Parietal lobe (tissue), 2 donors: ENCODE measurements at places on chromosomes 5 and 9. TPM values are rescaled to one million over a fixed set of nuclear protein-coding genes. Genes with fewer than 3 reads are reported as not detected.

The SHROOM1 gene
- 0.94 TPM for total RNA-seq

The QRFP gene
- not detected for total RNA-seq

The FIBCD1 gene
- 1.3 TPM for total RNA-seq

The PCDHB16 gene
- 10.6 TPM for total RNA-seq

The DENND1A gene
- 58.8 TPM for total RNA-seq

The IL31RA gene
- not detected for total RNA-seq

The SLC1A3 gene
- 231 TPM for total RNA-seq

The CCDC112 gene
- total RNA-seq = 81.1 TPM

The FBP2 gene
- total RNA-seq = not detected

The TNFSF8 gene
- total RNA-seq = 0.31 TPM

The CCNH gene
- 296 TPM for total RNA-seq

The LCN9 gene
- not detected for total RNA-seq

The MLLT3 gene
- 188 TPM for total RNA-seq

The ALDH1A1 gene
- total RNA-seq = 0.31 TPM

The PHF24 gene
- 40.1 TPM for total RNA-seq

The C5orf15 gene
- 35.1 TPM for total RNA-seq

The ARID3C gene
- total RNA-seq = 0.63 TPM

The SOX30 gene
- total RNA-seq = not detected

The HMMR gene
- total RNA-seq = 3.8 TPM

The SFXN1 gene
- total RNA-seq = 94.8 TPM

The HSPA4 gene
- 109 TPM for total RNA-seq

The SLC45A2 gene
- total RNA-seq = 2.5 TPM

The HTR4 gene
- 0.31 TPM for total RNA-seq

The TRPM6 gene
- total RNA-seq = 2.5 TPM

The OR1J2 gene
- total RNA-seq = not detected

The GALNT12 gene
- total RNA-seq = 1.9 TPM

The HSD17B3 gene
- 0.63 TPM for total RNA-seq

The ABLIM3 gene
- 19.4 TPM for total RNA-seq

The PCDHGB2 gene
- total RNA-seq = 21.9 TPM

The C5orf34 gene
- total RNA-seq = 5.0 TPM

The WNT8A gene
- not detected for total RNA-seq

The PFN3 gene
- total RNA-seq = 1.6 TPM

The ENTPD2 gene
- total RNA-seq = 0.63 TPM

The FAM221B gene
- not detected for total RNA-seq

The RAPGEF6 gene
- 97.3 TPM for total RNA-seq

The PALM2AKAP2 gene
- 4.4 TPM for total RNA-seq

The FCN2 gene
- total RNA-seq = not detected

The FOXD1 gene
- total RNA-seq = 0.31 TPM
